ENCODE measurements at places on chromosomes 2 and 18.

GRCh38 chr2:237143676-237144440, 58.2 kb downstream of the COPS8 start:
- DNase-seq, result no peak

DNA sequence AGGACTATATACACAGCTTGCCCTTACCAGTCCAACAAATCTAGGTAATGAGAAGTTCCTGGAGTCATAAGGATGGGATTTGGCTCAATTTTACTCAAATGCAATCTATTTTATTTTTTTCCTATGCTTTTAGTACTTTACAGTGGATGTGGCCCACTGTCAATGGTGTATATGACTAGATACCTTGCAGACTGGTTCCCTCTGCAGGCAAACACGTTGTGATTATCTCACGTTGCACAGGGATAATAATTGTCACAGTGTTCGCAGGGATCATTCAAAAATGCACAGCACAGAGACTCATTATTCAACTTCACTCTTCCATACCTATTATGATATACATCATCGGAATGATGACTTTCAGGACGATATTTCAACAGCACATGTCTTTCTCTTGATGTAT, 359.7 kb downstream of the MBD2 start:
- DNase-seq, result no peak

DNA sequence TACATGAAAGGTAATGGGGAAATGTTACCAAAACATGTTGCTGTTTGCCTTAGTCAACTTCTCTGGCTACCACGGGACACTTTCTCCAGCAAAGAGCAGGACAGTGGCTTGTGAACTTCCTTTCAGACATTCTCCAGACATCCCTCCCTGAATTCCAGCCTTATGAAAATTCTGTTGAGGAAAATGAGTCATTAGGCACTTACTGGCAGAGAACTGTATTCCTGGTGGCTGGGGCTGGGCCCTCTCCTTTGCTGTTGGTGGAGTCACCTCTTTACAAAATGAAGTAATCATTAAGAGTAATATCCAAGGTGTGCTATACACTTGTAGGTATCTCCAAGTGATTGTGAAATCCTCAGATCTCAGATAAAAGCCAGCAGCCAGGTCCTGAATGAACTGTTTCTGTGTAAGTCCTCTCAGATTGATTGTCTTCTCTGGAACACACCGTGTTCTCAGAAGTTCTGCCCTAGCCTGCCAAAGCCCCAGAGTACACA, 1.3 kb upstream of the FAP start:
- DNase-seq, result no peak

GRCh38 chr18:55869556-55870501, 281.8 kb upstream of the TCF4 start:
- DNase-seq, result no peak

DNA sequence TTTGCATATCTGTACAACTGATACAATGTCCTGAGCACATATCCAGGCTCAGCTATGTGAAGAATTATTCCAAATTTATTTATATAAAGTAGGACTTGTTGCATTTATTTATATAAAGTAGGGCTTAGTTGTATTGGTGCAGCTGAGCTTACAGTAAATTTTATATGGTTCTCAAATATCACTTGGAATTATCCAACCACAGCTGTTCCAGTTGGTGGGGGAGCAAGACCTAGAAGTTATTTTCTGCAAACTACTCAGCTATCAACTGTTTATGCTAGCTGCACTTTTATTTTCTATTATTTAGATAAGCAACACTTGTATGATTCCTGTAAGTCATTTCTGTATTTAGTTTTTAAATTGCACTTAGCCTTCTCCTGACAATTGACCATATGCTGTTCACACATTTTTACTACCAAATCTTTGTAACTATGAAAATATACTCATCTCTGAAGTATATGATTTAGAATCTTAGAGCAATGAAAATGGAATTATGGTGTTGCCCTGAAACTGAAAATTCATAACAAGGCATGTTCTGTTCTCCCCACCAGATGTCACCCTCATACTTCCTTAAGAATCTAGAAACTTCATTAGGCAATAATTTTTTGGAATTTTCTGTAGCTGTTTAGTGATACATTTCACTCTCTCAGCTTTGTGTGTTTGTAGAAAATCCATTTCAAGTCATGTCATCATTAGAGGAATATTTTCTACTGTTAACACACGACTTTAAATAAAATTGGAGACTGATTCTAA, 157.0 kb upstream of the CBLN2 start:
- no peak for DNase-seq

GRCh38 chr2:152822676-152823075, 104.3 kb downstream of the ARL6IP6 start:
- DNase-seq, result no peak

- DNase-seq, result no peak
Measured at GRCh38 chr18:43275546-43275945, 1.7 kb downstream of the SYT4 start.

GRCh38 chr2:167749016-167749415, 498.4 kb downstream of the STK39 start:
- no peak for DNase-seq

DNA sequence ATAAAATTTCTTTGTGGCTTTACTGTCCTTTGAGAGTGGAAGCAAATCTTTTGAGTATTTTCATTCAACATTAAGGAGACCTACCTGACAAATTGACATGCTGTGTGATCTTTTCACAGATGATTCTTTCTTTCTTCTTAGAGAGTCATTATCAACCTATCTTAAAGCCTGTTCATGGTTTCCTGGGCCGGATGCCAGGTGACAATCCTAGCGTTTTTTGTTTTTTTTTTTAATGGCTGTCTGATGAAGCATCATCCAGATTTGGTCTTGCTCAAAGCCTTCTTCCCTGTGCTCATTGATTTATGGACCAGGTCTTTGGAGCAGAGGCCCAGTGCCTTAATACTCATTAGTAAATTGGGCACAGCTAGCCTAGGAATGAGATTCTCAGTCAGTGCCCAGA, 9.8 kb upstream of the MGAT5 start:
- no peak for DNase-seq

- DNase-seq, result no peak
Measured at GRCh38 chr2:105188343-105188742, 53.2 kb upstream of the GPR45 start.

- DNase-seq, result no peak
Measured at GRCh38 chr2:181655519-181655918, 1.4 kb downstream of the CERKL start.

- no peak for DNase-seq
Measured at GRCh38 chr2:62334009-62334408, 138.1 kb downstream of the B3GNT2 start.

All from stimulated activated CD4-positive, alpha-beta T cell treated with anti-CD3 and anti-CD28 coated beads, Interleukin-1b, Interleukin-23, amount 100 ng/mL, for 24 hours (primary cell).